ENCODE measurements at places on chromosomes 7 and 10. TPM values are rescaled to one million over a fixed set of nuclear protein-coding genes. Genes with fewer than 3 reads are reported as not detected.

TWIST1 gene
- total RNA-seq, result 14.7 TPM

SUGCT gene
- 7.2 TPM for total RNA-seq

SDK1 gene
- total RNA-seq, result 11.2 TPM

GRCh38 chr10:104862-105565 lies 30.2 kb upstream of the ZMYND11 start:
- DNase-seq, result no peak

- no peak for DNase-seq
Measured at GRCh38 chr10:80580638-80581468, 43.2 kb downstream of the SH2D4B start.

GRCh38 chr7:88316456-88316855 lies 9.8 kb upstream of the STEAP4 start:
- DNase-seq, result no peak

GRCh38 chr7:154777489-154777888 lies 225.4 kb downstream of the PAXIP1 start:
- DNase-seq, result no peak

GRCh38 chr10:4647109-4647785 lies 178.8 kb upstream of the AKR1E2 start:
- no peak for DNase-seq

DNA sequence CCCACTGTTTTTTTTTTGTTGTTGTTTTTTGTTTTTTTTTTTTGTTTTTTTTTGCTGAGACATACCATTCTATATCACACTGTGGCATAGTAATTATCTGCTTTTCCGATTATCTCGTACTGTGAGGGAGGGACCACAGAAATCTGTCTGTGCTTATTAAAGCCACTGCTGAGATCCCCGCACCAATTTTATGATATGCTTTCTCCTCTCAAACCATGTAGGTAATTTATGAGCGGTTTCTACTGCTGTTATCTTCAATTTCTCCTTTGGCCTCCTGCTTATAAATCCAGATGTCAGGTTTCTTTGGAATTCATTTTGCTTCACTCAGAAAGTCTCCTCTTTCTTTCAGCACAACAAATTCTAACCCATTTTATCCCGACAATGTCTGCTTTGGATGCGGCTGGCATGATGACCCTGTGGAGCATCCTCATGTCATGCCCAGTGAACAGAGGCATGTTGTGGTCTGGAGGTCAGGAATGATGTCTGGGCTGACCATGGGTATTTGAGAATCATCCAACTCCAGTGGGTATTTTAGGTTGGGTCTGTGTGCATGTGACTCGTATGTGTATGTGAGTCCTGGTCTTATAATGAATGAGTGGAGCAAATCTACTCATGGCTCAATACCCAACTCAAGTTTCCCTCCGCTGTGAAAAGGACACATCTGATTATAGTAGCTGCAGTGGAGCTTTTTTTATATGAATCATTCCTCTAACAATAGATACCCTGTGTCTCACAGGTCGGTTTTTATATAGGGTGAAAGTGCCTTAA lies 213.4 kb downstream of the GALNT17 start:
- no peak for DNase-seq

DNA sequence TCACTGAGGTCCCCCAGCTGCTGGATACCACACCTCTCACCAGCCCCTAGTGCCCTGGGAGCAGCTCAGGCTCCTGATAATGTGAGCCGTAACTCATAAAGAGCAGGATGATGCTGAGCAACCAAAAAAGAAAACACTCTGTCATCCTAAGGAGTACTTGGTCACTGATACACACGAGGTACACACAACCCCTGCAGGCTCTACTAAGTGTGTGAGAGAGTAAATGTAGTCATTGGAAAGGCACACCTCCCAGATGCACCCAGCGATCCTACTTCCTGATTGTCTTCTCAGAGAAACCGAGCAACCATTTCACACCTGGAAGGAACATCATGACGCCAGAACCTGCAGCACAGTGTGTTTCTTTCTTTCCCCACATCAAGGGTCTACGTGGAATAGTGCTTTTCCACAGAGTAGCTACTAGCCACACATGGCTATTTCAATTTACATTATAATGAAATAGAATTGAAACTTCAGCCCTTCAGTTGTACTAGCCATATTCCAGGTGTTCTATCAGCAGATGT lies 34.2 kb downstream of the FIGNL1 start:
- no peak for DNase-seq

DNA sequence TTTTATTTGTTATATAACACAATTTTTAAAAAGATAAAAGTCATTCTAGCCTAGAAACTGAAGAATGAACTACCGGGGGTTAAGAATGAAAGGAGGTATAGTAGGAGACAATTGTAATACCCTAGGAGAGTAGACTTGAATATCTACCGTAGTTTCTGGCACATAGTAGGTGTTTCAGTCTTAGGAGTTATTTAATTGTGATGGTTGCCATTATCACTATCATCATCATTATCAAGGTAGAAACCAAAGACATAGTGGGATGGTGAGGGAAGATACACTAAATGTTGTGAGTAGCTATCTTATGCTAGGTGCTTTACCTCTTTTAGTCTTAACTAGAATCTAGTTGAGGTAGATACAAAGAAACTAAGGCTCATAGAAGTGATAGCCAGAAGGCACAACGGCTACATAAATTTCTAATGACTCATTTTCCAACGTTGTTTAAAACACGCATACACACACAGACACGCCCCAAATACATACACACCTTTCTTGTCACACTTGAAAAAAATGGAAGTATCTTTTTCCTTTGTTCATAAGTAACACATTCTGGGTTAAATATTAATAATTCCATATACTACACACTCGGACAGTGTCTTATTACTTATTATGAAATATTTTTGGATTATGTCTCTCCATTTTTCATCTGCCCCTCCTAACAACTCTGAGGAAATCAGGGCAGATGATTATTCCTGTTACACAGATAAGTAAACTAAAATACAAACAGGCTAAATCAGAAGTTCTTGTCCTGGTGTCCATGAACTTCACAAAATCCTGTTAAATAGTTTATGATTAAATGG lies 2.0 kb upstream of the ANLN start:
- no peak for DNase-seq

DNA sequence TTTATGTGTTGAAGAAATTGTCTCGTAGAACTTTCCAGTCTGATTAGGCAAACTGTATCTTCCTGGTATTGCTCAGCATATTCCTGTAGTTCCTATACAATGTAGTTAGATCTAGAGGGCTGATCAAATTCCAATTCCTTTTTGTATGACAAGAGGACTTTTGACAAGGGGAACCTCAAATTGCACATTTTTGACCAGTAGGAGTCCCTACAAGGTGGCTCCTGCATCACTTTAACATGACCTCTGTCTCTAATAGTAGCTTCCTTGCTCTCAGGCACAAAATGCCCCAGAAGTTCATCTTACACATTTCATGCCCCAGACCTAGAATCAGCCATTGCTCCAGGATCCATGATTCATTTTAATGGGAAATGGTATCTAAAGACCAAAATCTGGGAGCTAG lies 18.7 kb downstream of the HERPUD2 start:
- no peak for DNase-seq

- DNase-seq, result no peak
Measured at GRCh38 chr10:83533290-83533689, 606.0 kb upstream of the GHITM start.

DNA sequence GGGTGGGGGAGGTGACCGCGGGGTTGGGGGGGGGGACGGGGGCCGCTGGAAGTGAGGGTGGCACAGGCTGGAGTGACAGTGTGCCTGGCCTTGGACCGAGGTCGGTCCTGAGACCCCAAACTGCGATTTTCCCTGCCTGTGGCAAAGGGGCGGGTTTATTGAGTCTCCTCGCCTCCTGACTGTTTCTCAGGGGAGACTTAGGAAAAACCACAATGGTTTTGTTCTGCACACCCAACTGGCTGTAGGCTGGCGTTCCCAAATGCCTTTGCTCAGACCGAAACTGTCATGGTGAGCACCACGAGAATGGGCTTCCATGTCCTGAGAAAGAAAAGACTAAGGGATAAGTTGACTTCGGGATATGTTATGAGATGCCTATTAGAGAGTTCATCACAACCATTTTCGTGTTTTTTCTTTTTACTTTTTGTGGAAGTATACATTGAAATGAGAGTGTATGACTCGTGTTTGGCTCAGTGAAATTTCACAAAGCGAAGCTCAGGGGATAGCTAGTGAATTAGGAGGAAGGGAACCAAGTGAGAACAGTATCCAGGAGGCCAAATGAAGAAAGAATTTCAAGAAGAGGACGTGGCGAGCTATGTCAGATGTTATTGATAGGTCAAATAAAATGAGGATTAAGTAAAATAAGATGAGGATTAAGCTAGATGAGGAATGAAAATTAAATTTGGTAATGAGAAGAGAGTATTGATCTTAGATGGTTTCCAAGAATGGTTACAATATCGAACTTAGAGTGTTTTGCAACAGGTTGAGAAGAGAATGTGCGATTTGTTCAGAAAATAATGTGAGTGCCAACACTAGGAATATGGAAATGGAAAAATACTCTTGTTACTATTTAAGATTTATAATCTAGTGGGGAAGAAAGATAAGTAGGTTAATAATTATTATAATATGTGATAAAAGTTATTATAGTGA lies 918 bp downstream of the NET1 start:
- DNase-seq, result no peak

- DNase-seq, result no peak
Measured at GRCh38 chr10:79176949-79177602, 108.3 kb downstream of the ZMIZ1 start.

DNA sequence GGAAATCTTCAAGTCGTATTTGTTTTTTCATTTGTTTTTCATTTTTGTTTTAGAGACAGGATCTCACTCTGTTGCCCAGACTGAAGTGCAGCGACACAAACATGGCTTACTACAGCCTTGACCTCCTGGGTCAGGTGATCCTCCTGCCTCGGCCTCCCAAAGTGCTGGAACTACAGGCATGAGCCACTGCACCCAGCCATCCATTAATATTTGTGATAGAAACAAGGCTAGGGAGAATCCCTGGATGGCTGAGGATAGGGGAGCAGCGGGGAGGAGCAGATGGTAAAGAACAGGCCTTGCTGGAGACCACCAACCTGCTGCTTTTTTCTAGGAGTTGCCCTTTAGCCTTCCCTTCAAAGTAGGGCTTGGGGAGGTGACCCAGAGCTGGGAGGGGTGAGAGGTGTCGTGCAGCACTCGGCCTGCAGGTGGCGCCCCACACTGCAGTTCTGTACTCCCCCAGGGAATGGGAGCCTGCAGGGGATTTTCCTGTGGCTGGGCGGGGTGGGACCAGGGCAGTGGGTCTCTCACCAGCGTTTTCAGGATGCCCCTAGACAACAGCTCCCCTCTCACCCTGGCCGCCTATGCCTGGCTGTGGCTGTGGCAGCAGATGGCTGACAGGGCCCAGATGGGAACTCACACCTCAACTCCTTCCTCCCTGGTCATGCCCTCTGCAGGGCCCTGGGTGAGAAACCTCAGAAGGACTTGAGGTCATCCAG lies 12.6 kb upstream of the CDH23 start:
- peak; percentile 85 for DNase-seq

- no peak for DNase-seq
Measured at GRCh38 chr7:14687777-14688176, 214.8 kb downstream of the DGKB start.

- DNase-seq, result no peak
Measured at GRCh38 chr10:60778971-60779796, 906 bp downstream of the CDK1 start.

GRCh38 chr10:86706401-86706841 lies 38.1 kb downstream of the LDB3 start:
- no peak for DNase-seq

Data from sciatic nerve (tissue), 2 donors.